ENCODE measurements at places on chromosomes 5 and 9. TPM values are rescaled to one million over a fixed set of nuclear protein-coding genes. Genes with fewer than 3 reads are reported as not detected.

Gene PCDHA7
- polyA plus RNA-seq = 0.39 TPM

Gene PTPN3
- polyA plus RNA-seq = 0.67 TPM

Gene FST
- not detected for polyA plus RNA-seq

Gene CA9
- not detected for polyA plus RNA-seq

Gene ACOT12
- not detected for polyA plus RNA-seq

Gene FKTN
- polyA plus RNA-seq = 34.4 TPM

Gene F2RL1
- polyA plus RNA-seq = not detected
